ENCODE measurements at places on chromosomes 1 and 21. TPM values are rescaled to one million over a fixed set of nuclear protein-coding genes. Genes with fewer than 3 reads are reported as not detected.

Gene ASPM
- total RNA-seq, result 4.8 TPM

Gene BEND5
- under 0.01 TPM for total RNA-seq

Gene ZNF362
- total RNA-seq, result 2.0 TPM

Gene LCE3A
- total RNA-seq, result not detected

Gene PPCS
- 52.7 TPM for total RNA-seq

Gene FMO4
- 0.96 TPM for total RNA-seq

Gene PTCH2
- total RNA-seq, result under 0.01 TPM

Gene TRAF3IP3
- total RNA-seq, result not detected

Gene LCE3E
- not detected for total RNA-seq

Gene CLCA1
- total RNA-seq, result not detected

Gene ATP13A2
- total RNA-seq, result 52.5 TPM

Gene TMEM54
- 25.9 TPM for total RNA-seq

Gene GSTM3
- total RNA-seq, result 87.9 TPM

Gene FGR
- not detected for total RNA-seq

Gene LYPD8
- not detected for total RNA-seq

Gene NPPB
- total RNA-seq, result 11.5 TPM

Gene ZNF124
- 69.6 TPM for total RNA-seq

Gene FOXD2
- total RNA-seq, result under 0.01 TPM

Gene NUDT4B
- 29.7 TPM for total RNA-seq

Gene S100B
- total RNA-seq, result 0.28 TPM

Gene IFNLR1
- total RNA-seq, result under 0.01 TPM

Gene IFI44
- 19.2 TPM for total RNA-seq

Gene HSPA6
- 2.3 TPM for total RNA-seq

Gene OR2W3
- total RNA-seq, result 0.58 TPM

Gene MMEL1
- total RNA-seq, result under 0.01 TPM

Gene DEPDC1
- 4.2 TPM for total RNA-seq

Gene CLDN17
- total RNA-seq, result not detected

Gene FMO5
- total RNA-seq, result 0.19 TPM

Gene CELA2B
- total RNA-seq, result not detected

Gene C2CD4D
- not detected for total RNA-seq

Gene RIPPLY3
- not detected for total RNA-seq

Gene CDA
- total RNA-seq, result not detected

Gene F13B
- under 0.01 TPM for total RNA-seq

Gene EPHA10
- not detected for total RNA-seq

Gene CAMTA1
- 59.6 TPM for total RNA-seq

Gene CALML6
- 0.19 TPM for total RNA-seq

Gene HHIPL2
- total RNA-seq, result not detected

Gene OR2AK2
- not detected for total RNA-seq

Gene PM20D1
- total RNA-seq, result under 0.01 TPM

Gene CACHD1
- 2.7 TPM for total RNA-seq

Gene AMY2B
- total RNA-seq, result 1.5 TPM

Gene ADGRL2
- total RNA-seq, result 226 TPM

Gene KIRREL1
- total RNA-seq, result 92.4 TPM

Gene NPL
- total RNA-seq, result 2.1 TPM

Gene SKI
- 19.7 TPM for total RNA-seq

Measured in regular cardiac myocyte (primary cell).